ENCODE measurements at places on chromosomes 3 and 15.

DNA sequence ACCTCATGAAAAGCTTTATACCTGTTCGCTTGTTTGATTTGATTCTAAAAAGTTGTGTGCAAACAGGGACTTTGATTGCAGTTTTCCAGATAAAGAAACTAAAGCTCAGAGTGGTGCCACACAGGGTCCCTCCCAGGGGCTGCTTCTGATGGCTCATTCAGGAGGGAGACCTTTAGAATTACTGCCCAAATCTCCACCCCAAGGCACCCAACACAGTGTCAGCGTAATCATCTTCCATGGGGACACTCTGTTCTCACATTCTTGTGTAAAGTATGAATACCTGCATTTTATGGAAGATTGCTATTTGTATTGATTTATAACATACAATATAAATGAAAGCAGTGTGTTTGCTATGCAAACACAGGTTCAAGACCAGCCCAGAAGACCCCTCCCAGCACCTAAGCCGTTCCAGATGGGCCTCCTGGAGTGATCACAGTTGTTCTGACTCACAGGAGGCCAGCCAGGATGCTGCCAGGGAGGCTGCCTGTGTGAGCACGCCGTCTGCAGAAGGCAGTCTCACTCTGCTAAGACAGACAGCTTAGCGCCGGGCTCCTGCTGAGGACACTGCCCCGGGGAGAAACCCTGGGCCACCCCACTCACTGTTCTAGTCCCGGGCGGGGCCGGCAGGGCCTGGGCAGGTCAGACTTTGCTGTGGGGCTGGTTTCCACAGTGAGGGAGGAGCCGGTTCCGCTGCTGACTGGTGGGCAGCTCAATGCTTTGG is 185.6 kb downstream of the FAM43A start:
- no peak for DNase-seq

- DNase-seq = no peak
These were observed 56.5 kb upstream of the TMEM108 start for GRCh38 chr3:132981719-132982118.

- no peak for DNase-seq
These were observed 81.2 kb upstream of the THBS1 start for GRCh38 chr15:39499681-39500080.

- DNase-seq = peak; percentile 2
These were observed 173.1 kb downstream of the POTEB3 start for GRCh38 chr15:21267226-21267625.

DNA sequence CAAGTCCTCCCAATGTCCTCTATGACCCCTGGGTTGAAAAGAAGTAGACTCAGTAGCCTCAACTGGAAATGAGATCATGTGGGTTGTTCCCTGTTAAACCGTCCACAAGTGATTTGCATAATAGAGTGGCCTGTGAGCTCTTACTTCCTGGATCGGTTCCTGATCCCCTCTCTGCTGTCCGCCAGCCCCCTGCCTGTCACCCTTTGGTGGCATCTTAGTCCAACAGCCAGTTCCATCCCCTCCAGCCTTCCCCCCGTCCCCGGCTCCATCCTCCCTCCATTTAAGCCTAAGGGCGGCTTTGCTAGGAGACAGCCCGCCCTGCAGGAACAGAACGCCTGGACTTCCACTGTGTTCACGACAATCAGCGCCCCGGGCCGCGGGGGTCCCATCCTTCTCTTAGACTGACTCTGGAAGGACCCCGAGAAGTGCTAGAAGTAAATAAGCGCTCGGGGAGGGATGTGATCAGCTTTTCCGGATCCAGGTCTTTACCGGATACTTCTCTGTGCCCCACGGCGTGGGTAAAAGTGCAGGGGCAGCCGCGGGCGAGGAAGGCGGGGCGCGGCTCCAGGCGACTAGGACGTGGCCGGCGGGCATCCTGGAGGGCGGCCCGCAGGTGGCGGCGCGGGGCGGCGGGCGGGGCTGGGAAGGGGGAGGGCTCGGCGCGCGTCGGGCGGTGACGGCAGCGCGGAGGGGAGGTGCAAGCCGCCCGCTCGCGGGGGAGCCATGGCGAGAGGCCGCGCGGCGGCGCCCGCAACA is 51.2 kb upstream of the ULK4 start:
- peak; percentile 86 for DNase-seq

DNA sequence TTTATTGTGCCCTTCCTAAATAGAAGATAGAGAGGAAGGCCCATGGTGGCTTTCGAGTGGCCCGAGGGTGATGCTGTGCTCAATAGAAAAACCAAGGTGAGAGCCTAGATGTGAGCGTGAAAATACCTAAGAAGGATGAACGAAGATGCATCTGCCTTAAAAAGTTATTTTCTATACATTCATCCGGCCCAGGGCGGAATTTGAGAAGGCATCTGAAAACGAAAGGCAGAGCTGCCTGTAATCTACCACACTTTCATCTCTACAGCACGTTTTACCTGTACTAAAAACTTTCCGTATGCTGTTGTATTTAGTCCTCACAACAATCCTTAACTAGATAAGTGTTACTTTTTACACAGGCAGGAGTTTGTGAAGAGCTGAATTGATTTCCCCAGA is 1.4 kb downstream of the DUT start:
- DNase-seq = peak; percentile 55

DNA sequence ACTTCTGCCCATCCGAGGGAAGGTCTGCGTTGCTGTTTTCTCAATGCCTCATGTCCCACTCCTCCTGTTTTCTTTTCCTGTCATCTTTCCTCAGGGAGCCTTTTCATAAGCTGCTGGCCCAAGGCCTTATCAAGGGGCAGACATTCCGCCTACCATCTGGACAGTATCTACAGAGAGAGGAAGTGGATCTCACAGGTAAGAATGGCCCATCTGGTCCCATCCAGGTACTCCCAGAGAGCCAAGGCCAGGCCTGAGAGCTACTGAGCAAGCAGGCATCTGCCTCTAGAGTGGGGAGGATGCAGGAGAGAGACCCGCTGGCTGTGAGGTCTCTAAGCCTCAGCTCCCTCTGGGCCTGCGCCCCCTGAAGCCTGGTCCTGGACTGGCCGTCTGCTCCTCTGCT is 81.5 kb upstream of the LIMD1 start:
- DNase-seq = no peak

- no peak for DNase-seq
These were observed 86.7 kb downstream of the VGLL4 start for GRCh38 chr3:11556851-11557644.

DNA sequence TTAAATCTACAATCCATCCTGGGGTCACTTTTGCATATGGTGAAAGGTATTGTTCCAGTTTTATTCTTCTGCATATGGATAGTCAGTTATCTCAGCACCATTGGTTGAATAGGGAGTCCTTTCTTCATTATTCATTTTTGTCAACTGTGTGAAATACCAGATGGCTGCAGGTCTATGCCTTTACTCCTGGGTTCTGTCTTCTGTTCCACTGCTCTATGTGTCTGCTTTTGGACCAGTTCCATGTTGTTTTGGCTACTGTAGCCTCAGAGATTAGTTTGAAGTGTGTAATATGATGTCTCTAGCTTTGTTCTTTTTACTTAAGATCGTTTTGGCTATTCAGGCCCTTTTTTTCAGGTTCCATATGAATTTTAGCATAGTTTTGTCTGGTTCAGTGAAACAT is 795.8 kb downstream of the OTOL1 start:
- no peak for DNase-seq

DNA sequence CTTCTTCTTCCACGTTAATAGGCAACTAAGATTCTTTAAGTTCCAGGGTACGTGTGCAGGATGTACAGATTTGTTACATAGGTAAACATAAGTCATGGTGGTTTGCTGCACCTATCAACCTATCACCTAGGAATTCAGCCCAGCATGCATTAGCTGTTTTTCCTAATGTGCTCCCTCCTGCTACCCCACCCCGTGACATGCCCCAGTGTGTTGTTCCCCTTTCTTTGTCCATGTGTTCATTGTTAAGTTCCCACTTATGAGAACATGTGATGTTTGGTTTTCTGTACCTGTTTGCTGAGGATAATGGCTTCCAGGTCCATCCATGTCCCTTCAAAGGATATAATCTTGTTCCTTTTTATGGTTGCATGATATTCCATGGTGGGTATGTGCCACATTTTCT is 21.1 kb downstream of the GTF2A2 start:
- no peak for DNase-seq

GRCh38 chr3:53040351-53040820 is 5.5 kb downstream of the SFMBT1 start:
- no peak for DNase-seq

- no peak for DNase-seq
These were observed 104.1 kb downstream of the SERPINI1 start for GRCh38 chr3:167839460-167840134.

DNA sequence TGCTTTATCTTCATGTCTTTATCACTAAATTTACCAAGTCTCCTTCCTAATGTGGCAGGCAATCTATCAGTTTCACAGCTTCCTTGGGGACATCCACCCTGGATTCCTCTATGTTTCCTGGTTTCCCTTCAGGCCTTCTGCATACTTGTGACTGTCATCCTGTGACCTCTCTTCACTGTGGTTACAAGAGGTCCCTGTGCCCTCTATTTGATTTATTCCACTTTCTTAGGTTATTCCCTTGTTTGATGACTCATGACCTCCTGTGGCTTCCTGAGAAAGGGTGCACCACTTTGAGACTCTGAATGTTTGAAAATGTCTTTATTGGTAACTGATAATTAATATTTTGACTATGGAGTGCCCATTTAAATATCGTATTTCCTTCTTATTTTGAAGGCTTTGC is 60.5 kb upstream of the KY start:
- DNase-seq = no peak

GRCh38 chr3:81788610-81789009 is 27.2 kb upstream of the GBE1 start:
- peak; percentile 15 for DNase-seq

GRCh38 chr15:91992945-91993344 is 139.4 kb downstream of the SLCO3A1 start:
- no peak for DNase-seq

GRCh38 chr3:68793759-68794701 is 138.3 kb downstream of the TAFA4 start:
- no peak for DNase-seq
